ENCODE measurements at places on chromosomes 4 and X.

GRCh38 chr4:60989141-60989540 is 211.0 kb upstream of the ADGRL3 start:
- DNase-seq = no peak

DNA sequence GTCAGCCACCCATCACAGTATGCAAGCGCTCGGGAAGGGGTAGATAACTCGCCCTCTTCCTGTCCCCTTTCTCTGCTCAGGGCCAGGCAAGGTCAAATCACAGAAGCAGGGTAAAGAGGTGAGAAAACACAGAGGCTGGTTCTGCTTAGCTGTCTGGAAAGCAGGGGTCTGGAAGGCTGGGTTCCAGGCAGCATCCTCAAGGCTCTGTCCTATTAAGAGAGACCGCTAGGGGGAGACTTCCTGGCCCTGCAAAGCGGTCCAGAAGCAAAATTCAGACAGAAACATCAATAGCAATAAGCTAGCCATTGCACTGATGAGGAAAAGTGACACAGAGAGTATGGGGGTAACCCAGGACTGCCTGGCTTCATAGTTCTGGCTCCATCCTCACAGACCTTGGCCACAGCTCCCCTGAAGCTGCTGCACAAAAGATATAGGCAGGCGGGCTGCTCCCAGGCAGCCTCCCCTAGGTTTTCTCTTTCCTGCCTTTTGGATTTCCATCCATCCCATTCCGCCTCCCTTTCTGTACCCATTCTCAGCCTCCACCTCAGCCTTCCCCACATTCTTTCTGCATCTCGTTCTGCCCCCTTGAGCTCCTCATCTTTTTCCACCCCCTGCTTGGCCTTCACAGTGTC is 308.5 kb downstream of the EVC2 start:
- DNase-seq = no peak

DNA sequence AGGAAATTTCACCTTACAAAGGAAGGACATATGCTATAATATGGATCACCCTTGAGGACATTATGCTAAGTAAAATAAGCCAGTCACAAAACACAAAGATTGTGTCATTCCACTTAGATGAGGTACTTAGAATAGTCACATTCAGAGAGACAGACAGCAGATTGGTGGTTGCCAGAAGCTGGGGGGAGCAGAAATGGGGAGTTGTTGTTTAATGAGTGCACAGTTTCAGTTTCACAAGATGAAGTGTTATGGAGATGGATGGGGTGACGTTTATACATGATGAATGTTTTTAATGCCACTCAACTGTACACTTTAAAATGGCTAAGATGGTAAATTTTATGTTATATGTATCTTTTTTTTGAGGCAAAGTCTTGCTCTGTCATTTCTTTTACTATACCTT is 14.8 kb upstream of the SPON2 start:
- peak; percentile 48 for DNase-seq

- DNase-seq = no peak
These were observed 128.1 kb downstream of the MFAP3L start for GRCh38 chr4:169898095-169898494.

- no peak for DNase-seq
These were observed 471.1 kb upstream of the NWD2 start for GRCh38 chr4:36773467-36773866.

DNA sequence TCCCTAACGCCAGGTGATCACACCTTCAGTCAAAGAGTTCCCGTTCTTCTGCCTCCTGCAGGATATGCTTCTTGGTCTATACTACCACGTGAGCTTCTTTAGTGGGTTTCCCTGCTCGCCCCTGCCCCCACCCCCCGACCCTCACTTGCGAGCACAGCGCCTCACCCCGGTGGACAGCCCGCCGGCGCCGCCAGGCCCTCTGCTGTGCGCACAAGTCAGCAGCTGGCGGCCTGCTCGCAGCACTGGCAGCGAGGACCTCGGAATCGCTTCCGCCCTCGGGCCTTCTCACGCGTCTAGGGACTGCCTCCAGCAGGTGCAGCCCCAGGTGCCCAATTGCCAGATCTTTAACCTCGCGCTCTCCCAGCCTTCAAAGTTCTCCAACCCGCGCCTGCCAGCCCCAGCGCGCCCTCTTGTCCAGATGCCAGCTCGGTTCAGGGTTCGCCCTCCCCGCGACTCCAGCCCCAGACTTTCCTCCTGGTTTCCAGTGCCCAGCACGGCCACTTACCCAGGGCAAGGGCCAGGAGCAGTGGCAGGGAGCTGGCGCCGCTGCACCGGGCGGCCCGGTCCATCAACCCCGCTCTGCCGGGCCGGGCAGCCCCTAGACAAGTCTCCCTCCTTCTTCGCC is 454 bp downstream of the BTC start:
- DNase-seq = no peak

DNA sequence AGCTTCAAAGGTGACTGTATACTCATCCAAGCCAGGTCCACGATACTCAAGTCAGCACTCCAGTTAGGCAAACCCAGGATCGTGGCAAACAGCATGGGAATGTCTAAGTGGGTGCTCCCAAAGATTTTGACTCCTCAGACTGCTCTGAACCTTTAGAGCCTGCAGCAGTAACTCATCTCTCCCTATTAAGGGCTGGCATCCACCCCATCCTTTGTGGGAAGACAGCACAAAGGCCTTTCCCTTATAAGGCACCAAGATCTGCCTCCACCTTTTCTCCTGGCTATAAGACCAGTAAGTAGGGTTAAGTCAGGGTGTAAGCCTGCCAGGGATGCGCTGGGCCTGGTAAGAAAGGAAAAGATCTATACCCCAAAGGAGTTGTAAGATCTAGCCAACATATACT is 23.6 kb upstream of the SLC25A43 start:
- no peak for DNase-seq

DNA sequence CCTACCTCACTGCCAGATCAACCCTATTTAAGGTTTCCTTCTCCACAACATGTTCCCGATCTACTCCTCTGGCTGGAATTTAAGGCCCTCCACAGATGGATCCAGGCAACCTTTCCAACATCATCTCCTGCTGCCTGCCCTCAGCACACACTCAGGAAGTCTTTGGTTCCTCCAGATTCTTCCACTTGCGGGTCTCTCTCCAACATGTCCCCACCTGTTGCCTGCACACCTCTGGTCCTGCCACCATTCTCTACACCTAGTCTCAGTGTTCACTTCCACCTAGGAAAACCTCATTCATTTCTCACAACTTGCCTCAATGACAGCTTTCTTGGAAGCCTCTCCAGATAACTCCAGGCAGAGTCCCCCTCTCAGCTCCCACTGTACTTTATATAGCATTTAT is 80.1 kb downstream of the RTL5 start:
- no peak for DNase-seq

- DNase-seq = no peak
These were observed 12.4 kb downstream of the PPID start for GRCh38 chr4:158710814-158711213.

DNA sequence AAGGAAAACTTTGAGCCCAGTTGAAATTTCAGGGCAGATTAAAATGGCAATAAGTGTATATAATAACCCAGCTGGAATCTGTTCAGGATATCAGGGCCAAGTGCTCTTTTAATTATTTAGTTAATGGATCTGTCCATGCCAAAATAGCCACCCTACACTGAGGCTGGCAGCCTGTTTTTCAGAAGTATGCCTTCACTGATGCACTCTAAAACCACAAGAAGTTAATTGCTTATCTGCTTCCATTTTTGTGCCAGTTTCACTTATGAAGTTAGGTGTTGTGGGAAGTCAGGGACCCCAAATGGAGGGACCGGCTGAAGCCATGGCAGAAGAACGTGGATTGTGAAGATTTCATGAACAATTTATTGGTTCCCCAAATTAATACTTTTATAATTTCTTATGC is 960.3 kb downstream of the C4orf33 start:
- DNase-seq = no peak

DNA sequence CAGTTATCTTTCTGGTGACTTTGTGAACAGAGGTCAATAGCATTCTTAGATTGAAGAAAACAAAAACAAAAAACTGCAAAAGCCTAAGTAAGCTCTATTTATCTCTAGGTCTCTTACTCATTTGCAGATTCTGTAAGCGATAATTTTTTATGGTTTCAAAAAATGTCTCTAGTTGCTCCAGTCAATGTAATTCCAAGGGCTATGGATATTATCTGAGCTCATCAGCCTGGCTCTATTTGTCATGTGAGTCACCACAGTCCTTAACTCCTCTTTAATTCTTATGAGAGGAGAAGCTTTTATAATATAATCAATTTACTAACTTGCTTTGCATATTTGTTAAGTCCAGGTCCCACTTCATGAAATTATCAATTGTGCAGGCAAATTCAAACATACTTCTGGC is 79.1 kb downstream of the NPFFR2 start:
- DNase-seq = no peak

DNA sequence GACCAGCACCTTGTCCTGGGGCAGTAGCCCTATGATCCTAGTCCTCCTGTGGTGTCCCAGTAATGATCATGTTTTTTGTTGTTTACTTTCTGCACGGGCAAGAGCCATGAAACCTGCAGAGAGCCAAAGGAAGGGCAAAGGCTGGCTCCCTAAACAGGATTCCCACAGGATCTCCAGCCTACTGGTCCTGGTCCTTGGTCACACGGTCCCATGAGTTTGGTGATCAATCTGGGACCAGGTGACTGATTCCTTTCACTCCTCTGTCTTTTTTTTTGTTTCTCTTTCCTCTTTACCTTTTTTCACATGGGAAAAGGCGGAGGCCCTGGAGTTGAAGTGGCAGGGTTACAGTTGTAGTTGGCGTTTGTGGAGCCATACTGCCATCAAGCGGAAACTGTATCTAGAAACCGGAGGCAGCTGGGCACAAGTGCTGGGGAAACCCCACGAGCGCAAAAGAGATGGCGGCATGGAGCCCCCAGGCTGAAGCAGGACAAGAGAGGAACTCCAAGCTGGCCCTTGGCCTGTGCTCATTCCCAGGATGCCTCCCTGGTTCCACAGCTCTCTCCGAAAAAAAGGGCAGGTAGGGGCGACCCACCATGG is 34.6 kb downstream of the NBDY start:
- peak; percentile 88 for DNase-seq

DNA sequence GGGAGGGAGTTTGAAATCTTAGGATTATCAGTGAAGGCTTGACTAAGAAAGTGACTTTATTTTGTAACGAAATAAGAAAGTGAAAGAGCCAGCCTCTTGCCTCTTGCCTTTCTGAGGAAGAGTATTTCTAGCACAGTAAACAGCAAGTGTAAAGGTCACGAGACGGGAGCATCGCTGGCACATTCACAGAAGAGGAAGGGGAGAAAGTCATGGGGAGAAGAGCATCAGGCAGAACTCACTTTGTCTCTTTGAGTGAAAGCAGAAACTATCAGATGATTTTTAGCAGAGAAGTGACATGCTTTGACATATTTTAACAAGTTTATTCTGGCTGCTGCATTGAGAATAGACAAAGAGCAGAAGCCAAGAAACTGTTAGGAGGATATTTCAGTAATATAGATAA is 313.8 kb downstream of the CAMK2D start:
- DNase-seq = no peak

GRCh38 chr4:74433541-74434172 is 11.3 kb upstream of the AREG start:
- DNase-seq = no peak

GRCh38 chrX:96994093-96994492 is 110.4 kb downstream of the RPA4 start:
- no peak for DNase-seq

- DNase-seq = no peak
These were observed 1.3 kb upstream of the HAND2 start for GRCh38 chr4:173531086-173531965.

DNA sequence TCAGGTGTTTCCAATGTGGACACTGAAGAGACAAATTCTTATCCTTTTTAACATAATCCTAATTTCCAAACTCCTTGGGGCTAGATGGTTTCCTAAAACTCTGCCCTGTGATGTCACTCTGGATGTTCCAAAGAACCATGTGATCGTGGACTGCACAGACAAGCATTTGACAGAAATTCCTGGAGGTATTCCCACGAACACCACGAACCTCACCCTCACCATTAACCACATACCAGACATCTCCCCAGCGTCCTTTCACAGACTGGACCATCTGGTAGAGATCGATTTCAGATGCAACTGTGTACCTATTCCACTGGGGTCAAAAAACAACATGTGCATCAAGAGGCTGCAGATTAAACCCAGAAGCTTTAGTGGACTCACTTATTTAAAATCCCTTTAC is 18.6 kb downstream of the TLR7 start:
- DNase-seq = no peak

GRCh38 chr4:171430495-171430894 is 382.7 kb upstream of the GALNTL6 start:
- no peak for DNase-seq

DNA sequence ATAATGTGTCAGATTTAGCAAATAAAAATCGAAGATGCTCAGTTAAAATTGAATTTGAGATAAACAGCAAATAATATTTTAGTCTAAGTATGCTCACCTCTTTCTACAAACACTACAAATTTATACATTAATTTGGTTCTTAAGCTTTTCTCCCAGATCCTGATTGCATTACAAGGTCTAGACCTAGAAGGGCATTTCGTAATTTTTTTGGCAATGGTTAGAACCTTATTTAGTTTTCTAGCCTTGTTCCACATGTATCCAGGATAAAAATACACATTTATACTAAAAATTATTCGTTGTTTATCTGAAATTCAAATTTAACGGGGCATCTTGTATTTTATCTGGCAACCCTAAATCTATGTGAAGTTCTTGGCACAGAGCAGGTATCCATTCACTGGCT is 2.5 kb upstream of the CDKL5 start:
- DNase-seq = no peak

DNA sequence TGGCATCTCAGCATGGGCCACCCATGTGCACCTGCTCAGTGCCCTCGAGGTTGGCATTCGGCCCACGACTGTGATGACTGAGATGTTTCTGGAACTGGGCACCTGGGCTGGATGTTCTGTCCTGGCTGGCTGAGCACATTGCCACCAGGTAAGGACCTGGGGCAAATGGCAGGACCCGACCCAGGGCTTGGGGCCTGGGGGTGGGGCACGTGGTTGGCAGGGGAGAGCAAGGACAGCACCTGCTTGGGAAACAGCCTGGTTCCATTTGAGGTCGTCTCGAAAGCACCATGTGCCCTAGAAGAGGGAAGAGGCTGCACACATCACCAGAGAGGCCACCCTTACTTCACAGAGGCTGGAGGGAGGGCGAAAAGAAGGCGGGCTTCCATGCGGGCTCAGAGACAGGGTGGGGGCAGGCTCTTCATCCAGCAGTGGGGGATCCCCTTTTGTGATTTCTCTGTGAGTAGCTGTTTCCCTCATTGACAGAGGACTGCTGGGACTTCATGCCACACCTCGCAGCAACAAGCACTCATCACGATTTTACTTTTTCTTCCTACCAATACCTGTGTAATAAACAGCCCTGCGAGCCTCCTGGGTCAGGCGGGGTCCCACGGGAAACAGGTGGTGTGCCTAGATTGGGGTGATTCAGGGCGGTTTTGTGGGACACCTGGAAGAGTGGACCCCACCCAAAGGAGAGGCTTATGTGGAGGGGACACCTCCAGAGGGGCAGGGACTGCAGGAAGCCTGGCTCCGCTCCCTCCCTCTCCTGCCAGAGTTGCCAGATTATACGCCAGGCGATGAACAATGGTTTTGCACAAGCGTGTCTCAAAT is 12.0 kb downstream of the TMEM187 start:
- DNase-seq = no peak

Measured in naive thymus-derived CD8-positive, alpha-beta T cell (primary cell).